ENCODE measurements at places on chromosomes 2 and 18. TPM values are rescaled to one million over a fixed set of nuclear protein-coding genes. Genes with fewer than 3 reads are reported as not detected.
A peak's percentile ranks its signal among the peaks of the same experiment; 100 is the strongest.

GRCh38 chr2:133787207-133787606 lies 218.9 kb upstream of the NCKAP5 start:
- DNase-seq = peak; percentile 75

DNA sequence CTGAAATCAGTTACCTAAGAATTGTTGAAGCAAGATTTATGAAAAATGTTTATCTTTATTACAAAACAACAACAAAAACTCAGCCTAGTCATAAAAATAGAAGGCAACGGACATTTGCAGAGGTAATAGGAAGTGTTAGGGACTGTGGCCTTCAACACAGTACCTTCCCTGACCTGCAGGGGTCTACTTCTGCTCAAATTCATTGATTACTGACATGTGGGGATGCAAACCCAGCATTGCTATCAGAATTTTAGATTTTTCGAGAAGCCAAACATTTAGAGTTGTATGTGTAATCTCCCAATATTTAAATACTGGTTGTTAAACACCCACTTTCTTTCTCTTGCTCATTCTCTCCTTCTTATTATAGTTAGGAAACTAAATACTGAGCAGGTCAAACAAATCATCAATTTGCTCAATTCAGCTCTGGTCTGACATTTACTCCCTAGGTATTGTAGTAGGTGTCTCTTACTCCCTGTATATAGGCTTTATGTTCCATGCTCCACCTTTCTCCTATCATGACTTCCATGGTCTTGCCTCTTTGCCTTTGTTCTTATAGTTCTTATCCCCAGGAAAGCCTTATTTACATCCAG lies 198.5 kb downstream of the UBE2E3 start:
- no peak for DNase-seq

- DNase-seq = no peak
Measured at GRCh38 chr2:7849027-7849426, 832.8 kb upstream of the ID2 start.

- peak; percentile 99 for DNase-seq
Measured at GRCh38 chr18:22667616-22668422, 250.1 kb upstream of the CTAGE1 start.

- DNase-seq = no peak
Measured at GRCh38 chr2:25460261-25460905, 118.7 kb upstream of the DNMT3A start.

DNA sequence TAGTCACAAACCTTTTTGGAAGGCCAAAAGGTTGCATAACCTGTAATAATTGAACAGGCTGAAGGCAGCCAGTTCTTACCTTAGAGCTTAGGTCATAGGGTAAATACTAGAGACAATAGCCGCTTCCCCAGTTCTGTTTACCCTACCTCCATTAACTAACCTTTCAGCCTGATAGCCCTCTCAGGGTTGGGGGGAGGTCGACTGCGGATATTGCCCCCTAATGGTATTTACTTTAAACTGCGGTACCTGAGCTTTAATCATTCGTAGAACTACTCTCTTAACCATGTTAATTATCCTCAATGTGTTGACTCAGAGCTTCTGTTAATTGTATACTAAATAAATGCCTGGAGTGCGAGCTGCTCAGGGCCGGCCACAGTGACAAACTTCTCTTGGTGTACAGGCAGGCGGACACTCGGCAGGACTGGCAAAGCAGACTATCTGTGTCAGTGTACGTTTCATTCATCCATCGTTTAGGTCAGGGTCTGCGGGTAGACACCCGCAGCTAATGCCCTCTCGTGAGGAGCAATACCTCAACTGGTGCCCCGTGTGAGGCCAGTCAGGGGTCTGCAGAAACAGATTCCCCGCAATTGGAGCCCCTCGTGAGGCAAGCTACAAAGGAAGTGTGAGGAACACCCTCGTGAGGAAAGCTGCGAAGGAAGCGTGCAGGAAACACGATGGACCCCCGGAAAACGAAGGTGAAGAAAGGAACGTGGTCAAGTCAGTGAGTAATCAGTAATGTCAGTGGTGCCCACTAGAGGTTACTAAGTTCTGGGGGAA lies 115.3 kb upstream of the SCN7A start:
- no peak for DNase-seq

DNA sequence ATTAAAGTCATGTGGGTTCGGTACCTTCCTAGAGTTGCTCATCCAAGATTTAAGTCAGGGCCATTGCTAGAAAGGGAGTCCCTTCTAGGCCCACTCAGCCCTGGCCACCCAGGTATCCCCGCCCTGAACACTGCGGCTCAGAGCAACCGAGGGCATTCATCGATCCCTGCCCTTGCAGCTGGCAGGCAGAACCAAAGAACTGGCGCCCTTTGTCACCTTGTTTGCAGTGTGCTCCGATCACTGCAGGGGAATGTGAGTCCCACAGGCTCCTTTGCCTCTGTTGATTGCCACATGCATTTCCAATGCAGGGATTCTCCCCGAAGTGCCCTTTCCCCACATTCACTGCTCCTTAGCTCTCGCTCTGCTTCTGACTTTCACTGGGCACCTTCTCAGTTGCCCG lies 108.5 kb downstream of the CMPK2 start:
- no peak for DNase-seq

DNA sequence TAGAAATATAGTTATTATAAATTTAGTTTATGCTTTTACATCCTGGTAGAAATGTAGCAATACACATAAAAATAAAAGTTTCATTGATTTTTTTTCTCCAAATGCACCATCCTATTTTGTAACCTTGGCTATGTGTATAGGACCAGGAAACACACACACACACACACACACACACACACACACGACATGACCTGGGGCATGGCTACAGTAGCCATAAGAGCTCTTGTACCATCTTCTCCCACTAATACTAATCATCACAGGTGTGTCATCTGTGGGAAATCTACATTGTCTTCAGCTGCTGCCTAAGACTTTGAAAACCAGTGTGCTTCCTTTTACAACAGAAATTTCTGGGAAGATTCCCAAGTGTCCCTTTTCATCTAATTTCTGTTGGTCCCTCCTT lies 144.3 kb downstream of the MCFD2 start:
- DNase-seq = no peak

- peak; percentile 37 for DNase-seq
Measured at GRCh38 chr2:85187069-85187468, 53.9 kb downstream of the TCF7L1 start.

- DNase-seq = no peak
Measured at GRCh38 chr2:40049781-40050180, 270.7 kb upstream of the THUMPD2 start.

- DNase-seq = no peak
Measured at GRCh38 chr2:73890301-73891092, 2.3 kb upstream of the ACTG2 start.

- peak; percentile 48 for DNase-seq
Measured at GRCh38 chr2:191255271-191255670, 10.1 kb downstream of the MYO1B start.

DNA sequence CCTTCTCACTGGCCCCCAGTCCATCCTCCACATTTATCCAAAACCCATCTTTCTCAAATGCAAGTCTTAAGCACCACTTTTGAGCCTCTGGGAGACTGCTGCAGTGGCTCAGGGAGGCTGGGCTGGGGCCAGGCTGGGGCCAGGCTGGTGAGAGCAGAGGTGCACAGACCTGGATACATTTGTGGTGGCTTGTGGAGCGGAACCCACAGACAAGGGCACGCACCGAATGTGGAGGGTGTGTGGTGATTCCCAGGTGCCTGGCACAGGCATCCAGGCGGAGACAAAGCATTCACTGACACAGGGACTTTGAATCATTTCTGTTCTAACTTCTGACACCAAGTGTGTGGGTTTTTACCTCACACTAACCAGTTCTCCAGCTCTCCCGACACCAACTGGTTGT lies 42.2 kb upstream of the MGAT4A start:
- no peak for DNase-seq

DNA sequence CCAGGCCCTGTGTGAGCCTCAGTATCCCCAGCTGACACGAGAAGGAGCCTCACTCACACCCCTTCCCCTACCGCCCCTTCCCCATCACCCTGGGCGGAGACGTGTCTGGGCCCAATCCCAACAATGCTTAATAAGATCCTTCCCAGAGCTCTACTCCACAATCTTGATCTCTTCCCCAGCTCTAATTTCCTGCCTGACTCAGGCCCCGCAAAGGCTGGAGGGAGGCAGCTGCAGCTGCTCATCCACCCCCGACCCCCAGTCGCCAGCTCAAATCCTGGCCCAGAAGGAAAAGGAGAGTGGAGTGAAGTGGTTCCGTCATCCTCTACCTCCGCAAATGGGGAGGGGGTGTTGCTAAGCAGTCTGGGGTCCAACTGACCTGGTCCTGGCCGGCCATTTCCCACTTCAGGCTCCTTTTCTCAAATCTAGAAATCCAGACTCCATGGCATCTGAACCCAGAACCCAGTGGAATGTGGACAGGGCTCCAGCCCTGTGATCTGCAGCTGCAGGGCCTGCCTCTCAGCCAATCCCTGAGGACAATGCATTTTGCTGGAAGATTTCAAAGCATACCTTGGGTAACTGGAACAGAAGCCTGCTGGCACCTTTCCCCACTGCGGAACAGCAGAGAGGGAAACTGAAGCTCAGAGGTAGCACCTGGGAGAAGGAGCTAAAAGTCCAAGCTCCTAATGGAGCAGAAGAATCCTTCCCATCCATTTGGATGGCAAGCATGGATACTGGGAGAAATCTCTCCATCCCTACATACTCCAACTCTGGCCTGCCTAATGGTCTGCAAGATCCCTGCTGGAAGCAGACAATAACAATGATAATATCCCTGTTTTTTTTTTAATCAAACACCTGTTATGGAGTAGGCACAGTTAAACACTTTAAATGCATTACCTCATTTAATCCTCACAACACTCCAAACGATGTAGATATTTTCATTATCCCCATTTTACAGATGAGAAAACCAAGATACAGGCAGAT lies 5.6 kb upstream of the TNS1 start:
- peak; percentile 40 for DNase-seq

GRCh38 chr2:42949125-42949524 lies 156.7 kb upstream of the HAAO start:
- DNase-seq = no peak

GRCh38 chr2:102037681-102038080 lies 45.9 kb downstream of the IL1R2 start:
- peak; percentile 62 for DNase-seq

DNA sequence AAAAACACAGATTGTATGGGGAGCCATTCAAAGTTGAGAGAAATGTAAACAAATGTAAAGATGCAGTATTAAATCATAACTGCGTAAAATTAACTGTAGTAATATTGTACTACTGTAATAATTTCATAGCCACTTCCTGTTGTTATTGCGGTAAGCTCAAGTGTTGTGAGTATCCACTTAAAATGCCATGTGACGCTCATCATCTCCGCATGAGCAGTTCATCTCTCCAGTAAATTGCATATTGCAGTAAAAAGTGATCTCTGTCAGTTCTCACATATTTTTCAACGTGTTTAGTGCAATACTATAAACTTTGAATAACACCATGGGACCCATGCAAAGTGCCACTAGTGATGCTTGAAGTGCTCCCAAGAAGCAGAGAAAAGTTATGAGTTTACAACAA lies 41.8 kb upstream of the SP3 start:
- peak; percentile 27 for DNase-seq

DNA sequence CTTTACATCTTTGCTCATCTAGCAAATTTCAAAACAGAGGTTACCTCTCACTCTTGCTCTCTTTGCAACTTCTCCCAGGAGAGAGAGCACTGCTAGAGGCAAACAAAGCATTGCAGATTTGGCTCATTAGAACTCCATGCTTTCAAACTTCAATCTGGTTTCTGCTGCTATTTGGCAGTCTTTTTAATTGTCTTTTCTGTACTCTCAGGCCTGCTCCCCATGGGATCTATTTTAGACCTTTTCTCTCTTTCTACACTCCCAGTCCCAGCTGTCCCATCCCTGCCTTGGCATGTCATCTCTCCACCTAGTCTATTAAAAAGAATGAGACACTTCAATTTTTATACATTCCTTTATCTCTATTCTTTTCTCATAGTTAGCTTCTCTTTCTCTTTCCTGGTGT lies 15.2 kb downstream of the KCNJ3 start:
- DNase-seq = no peak

DNA sequence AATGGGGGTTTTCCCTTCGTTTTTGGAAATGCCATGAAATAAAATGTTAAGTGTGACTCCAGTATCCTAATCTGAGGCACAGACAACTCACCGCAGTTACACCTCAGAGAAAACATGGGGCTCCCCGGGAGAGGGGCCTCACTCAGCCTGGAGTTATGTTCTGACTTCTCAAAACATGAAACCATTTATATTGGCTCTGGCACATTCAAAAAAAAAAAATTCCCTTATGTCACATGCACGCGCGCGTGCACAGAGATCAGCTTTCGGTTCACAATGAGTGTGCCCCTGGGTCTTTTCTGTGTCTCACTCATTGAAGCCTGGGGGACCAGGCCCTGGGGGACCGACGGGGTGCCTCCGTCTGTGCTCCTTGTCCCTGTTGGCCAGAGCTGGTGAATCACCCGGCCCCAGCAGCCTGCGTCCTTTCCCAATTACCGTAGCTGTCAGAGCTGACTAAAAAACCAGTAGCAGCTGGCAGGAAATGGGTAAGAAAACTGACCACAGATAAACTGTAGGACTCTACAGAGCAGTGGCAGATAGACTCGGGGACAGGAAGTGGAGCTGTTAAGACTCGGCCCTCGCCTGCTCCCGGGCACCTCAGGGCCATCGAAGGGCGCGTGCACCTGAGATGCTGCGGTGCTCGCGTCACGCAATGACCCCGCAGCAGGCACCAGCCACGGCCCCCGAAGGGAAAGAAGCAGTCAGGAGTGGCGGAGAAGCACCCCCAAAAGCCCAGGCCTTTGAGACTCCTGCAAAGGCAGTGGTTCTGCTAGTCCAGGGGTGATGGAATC lies 138.3 kb upstream of the ID2 start:
- DNase-seq = peak; percentile 85

DNA sequence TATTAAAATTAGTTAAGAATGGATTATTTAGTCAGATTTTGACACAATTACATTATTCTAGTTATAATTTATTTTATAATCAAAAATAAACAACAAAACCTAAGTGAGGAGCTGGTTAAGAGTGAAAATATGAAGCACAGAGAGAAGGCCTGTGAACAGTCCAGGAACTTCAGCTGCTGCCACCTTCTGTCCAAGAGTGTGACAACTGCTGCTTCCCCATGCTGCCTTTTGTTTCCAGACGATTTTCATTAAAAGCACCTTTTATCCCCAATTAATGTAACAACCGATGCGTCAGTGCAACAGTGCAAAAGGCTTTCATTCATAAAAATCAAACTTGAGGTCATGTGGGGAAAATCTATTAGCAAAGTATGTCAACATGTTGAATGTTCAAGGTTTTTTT lies 363.6 kb downstream of the CTNNA2 start:
- DNase-seq = peak; percentile 7

The LTBP1 gene
- total RNA-seq = 190 TPM

The RMDN2 gene
- 5.1 TPM for total RNA-seq

The HAAO gene
- 2.8 TPM for total RNA-seq

The FKBP1B gene
- 12.1 TPM for total RNA-seq

The SERPINB4 gene
- total RNA-seq = not detected

The SULT6B1 gene
- total RNA-seq = not detected

The CYP1B1 gene
- 94.1 TPM for total RNA-seq
